Nucleus accumbens (tissue), 56 donors: ENCODE measurements at places on chromosomes 6 and 20.

- no peak for DNase-seq
Measured at GRCh38 chr20:20229595-20229994, 138.3 kb upstream of the INSM1 start.

- no peak for DNase-seq
Measured at GRCh38 chr6:51112731-51113130, 294.1 kb downstream of the TFAP2B start.

- DNase-seq, result no peak
Measured at GRCh38 chr6:21429291-21429690, 164.3 kb upstream of the SOX4 start.

- DNase-seq, result no peak
Measured at GRCh38 chr20:507006-507758, 36.4 kb downstream of the CSNK2A1 start.

GRCh38 chr6:11622156-11622555 lies 84.6 kb downstream of the TMEM170B start:
- DNase-seq, result no peak
